ENCODE measurements at places on chromosomes 4 and X.

DNA sequence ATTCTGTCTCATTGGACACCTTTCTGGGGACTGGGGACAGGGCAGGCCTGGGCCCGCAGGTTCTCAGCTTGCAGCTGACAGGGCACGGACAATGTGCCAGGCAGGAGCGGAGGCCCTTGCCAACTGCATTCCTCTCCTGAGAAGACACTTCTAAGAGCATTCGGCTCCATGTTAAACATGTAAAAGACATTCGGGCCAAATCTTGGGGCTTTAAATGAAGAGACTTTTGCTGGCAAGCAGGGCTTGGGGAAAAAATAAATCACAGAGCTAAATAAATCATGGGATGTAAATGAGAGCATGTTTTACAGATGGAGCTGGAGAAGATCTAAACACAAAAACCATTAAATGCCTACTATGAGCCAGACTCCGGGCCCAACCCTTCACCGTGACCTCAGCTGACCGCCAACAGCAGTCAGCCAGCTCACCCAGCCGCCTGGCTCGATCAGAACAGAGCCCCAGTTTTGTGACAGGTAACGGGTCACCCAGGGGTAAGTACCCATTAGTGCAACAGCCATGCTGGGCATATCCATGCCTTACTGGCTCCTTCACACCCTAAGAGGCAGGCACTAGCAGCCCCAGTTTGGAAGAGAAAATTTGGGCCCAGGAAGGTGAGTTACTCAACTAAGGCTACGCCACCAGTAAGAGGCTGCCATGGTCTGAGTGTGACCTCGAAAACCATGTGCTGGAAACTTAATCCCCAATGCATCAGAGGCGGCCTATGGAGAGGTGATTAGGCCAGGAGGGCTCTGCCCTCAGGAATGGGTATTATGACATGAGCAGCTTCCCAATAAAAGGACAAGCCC lies 14.7 kb downstream of the WDR1 start:
- H3K27ac ChIP-seq, result peak overlapping the region; percentile 14
- peaks cover 16% of the 10 kb centered on the region for H3K4me1 ChIP-seq
- DNase-seq, result no peak
- no peaks in the 10 kb centered on the region for H3K36me3 ChIP-seq

DNA sequence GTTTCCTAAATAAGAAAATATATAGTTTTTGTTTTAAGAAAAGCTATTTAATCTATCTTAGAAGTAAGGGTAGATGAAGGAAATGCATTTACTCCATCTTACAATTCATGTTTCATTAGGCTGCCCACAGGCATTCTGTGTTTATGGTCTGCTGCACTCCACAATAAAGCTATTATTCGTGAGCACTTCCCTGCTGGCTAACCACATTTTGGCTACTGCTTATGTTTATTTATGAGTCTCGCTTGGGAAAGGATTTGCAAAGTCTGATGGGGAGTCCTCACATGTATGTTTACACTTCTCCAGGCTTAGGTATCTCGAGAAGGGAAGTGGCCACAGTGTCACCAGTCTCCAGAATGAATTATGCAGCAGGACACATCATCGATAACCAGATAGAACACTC lies 260.8 kb upstream of the VCX start:
- H3K4me1 ChIP-seq, result no peaks in the 10 kb centered on the region
- no peaks in the 10 kb centered on the region for H3K36me3 ChIP-seq
- no peak overlapping the region for H3K27ac ChIP-seq
- H3K27me3 ChIP-seq, result no peaks in the 10 kb centered on the region

- no peaks in the 10 kb centered on the region for H3K36me3 ChIP-seq
- H3K4me1 ChIP-seq, result no peaks in the 10 kb centered on the region
- H3K27ac ChIP-seq, result no peak overlapping the region
- no peak for DNase-seq
These were observed 794.7 kb downstream of the RAB28 start for GRCh38 chr4:12689457-12689856.

- H3K27ac ChIP-seq, result no peak overlapping the region
- H3K36me3 ChIP-seq, result no peaks in the 10 kb centered on the region
- no peak overlapping the region for H3K4me3 ChIP-seq
- no peaks in the 10 kb centered on the region for H3K27me3 ChIP-seq
- no peaks in the 10 kb centered on the region for H3K4me1 ChIP-seq
These were observed 232.7 kb downstream of the FSTL5 start for GRCh38 chr4:161931089-161931488.

- no peaks in the 10 kb centered on the region for H3K36me3 ChIP-seq
- H3K4me3 ChIP-seq, result no peak overlapping the region
- DNase-seq, result no peak
- H3K27ac ChIP-seq, result peak overlapping the region; percentile 4
These were observed 13.5 kb downstream of the PRKX start for GRCh38 chrX:3699821-3700381.

- H3K36me3 ChIP-seq, result no peaks in the 10 kb centered on the region
- no peaks in the 10 kb centered on the region for H3K27me3 ChIP-seq
- H3K4me1 ChIP-seq, result no peaks in the 10 kb centered on the region
These were observed 76.6 kb upstream of the CXXC4 start for GRCh38 chr4:104571341-104571740.
